Erythroblast (primary cell): ENCODE measurements at places on chromosomes 16 and 17.

- DNase-seq: peak; percentile 51
These were observed 716 bp downstream of the TMEM94 start for GRCh38 chr17:75457047-75457654.

DNA sequence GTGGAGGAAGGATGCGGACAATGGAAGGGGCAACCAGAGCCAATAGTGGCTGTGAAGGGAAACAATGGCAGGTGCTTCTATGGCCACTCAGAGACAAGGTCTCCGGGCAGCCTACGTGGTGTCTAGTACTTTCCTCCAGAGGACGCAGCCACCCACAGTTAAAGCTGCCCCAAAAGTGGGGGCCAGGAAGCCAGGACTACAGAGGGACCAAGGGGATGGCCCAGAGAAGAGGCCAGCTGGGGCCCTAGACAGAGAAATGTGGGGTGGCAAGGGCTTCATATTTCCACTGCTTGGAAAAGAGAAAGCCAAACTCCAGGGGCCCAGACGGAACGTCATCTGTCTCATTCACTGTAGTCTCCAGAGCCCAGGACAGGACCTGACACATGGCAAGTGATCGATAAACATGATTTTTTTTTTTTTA lies 837 bp upstream of the PER1 start:
- no peak for DNase-seq

GRCh38 chr17:29645515-29646051 lies 22.9 kb upstream of the CORO6 start:
- DNase-seq: no peak

DNA sequence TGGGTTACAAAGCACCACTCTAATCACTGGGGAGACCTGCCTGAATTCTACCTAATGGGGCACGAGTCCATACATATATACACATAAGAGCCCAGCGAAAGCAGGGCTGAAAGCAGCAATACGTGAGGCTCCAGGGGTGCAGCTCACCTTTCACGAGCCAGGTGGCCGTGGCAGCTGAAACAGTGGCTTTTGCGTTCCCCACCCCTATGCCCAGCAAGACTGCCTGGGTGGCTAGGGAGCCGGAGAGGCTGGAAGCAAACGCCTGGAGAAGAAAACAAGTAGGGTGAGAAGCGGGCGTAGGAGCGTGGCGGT lies 618 bp downstream of the RUSF1 start:
- no peak for DNase-seq

GRCh38 chr17:13030459-13031300 lies 12.9 kb upstream of the ELAC2 start:
- peak; percentile 62 for DNase-seq

GRCh38 chr17:56815711-56816110 lies 18.0 kb downstream of the C17orf67 start:
- DNase-seq: no peak

- no peak for DNase-seq
These were observed 17.9 kb upstream of the ALOX15B start for GRCh38 chr17:8020776-8021564.

GRCh38 chr16:66608241-66609138 lies 4.0 kb downstream of the CMTM3 start:
- peak; percentile 83 for DNase-seq

DNA sequence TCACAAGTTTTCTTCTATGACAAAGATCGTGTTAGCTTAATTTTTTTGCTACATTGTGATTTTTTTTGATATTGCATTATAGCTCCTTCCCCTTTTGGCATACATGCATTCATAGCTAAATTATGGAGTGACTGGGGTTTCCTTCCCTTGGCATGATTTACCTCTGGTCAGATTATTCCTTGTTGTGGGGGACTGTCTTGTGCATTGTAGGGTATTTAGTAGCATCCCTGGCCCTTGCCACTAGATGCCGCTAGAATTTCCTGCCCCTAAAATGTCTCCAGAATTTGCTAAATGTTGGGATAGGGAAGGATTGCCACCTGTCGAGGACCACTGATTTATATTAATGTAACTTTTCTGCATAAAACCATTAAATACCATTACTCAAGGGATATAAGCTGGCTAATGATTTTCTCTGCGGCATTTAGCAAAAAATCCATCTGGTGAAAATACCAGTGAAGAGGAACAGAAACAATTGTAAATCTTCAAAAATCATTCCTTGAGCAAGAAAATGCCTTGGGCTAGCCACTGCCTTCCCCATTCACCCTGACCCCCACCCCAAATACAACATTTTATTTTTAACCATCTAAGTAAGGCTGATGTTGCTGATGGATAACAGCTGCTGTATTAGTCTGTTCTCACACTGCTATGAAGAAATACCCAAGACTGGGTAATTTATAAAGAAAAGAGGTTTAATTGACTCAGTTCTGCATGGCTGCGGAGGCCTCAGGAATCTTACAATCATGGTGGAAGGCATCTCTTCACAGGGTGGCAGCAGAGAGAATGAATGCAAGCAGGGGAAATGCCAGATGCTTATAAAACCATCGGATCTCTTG lies 195.2 kb downstream of the MAP2K6 start:
- peak; percentile 12 for DNase-seq

DNA sequence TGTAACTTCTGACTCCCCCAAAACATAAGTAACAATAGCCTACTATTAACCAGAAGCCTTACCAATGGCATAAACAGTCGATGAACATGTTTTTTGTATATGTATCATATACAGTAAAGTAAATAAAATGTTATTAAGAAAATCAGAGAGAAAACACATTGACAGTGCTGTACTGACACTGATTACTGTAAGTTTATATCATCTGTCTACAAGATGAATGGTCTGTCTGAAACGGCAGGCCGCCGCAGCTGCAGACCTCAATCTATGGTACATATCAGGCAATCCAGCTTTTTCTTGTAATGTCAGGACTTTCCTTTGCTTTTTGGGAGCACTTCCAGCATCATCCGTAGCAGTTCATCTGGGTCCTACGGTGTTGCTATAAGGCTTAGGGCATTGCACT lies 44.2 kb upstream of the RPH3AL start:
- DNase-seq: no peak

DNA sequence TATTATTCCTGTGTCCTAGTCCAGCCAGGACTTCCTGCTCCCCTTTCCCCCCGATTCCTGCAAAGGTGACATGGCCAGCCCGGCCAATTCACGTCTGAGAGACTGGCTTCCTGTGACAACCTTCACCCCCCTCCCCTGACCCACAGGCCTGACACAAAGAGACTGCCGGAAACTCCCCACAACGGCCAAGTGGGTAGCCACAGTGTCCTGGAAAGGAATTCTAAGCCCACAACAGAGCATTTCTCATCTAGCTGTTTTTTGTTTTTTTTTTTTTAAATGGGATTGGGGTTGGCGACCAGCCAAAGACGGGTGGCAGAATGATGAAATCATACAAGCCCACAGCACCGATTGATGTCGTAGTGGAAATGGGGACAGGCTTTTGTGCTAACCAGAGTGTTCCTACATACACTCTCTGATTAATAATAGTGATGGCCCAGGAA lies 2.8 kb upstream of the XAF1 start:
- no peak for DNase-seq

DNA sequence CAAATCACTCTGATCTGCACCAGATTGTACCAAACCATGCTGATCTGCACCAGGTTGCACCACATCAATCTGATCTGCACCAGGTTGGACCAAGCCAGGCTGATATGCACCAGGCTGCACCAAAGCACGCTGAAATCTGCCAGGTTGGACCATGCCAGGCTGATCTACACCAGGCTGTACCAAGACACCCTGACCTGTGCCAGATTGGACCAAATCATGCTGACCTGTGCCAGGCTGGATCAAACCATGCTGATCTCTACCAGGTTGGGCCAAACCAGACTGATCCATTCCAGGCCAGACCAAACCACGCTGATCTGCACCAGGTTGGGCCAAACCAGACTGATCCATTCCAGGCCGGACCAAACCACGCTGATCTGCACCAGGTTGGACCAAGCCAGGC lies 15.5 kb downstream of the QRICH2 start:
- DNase-seq: no peak

DNA sequence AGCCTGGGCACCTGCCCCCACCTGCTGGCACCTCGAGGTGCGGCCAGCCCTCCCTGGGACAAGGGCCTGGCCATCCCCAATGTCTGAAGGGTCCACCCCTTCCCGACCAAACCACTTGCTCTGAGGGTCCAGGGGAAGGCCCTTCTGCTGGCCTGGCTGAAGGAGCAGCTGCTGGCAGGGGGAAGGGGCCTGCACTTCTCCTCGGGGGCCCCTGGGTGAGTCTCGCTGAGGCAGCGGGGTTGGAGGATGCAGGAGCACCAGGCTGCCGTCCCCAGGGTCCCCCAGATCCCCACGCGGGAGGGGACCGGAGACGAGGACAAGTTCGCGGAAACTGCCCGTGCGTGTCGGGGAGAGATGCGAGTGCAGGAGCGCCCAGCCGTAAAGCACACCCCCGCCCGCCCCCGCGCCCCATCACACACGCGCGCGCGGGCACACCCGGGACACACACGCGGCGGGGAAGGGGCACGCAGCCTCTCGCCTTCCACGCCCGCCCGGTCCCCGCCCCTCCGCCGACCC lies 725 bp upstream of the CACNA1H start:
- peak; percentile 32 for DNase-seq

DNA sequence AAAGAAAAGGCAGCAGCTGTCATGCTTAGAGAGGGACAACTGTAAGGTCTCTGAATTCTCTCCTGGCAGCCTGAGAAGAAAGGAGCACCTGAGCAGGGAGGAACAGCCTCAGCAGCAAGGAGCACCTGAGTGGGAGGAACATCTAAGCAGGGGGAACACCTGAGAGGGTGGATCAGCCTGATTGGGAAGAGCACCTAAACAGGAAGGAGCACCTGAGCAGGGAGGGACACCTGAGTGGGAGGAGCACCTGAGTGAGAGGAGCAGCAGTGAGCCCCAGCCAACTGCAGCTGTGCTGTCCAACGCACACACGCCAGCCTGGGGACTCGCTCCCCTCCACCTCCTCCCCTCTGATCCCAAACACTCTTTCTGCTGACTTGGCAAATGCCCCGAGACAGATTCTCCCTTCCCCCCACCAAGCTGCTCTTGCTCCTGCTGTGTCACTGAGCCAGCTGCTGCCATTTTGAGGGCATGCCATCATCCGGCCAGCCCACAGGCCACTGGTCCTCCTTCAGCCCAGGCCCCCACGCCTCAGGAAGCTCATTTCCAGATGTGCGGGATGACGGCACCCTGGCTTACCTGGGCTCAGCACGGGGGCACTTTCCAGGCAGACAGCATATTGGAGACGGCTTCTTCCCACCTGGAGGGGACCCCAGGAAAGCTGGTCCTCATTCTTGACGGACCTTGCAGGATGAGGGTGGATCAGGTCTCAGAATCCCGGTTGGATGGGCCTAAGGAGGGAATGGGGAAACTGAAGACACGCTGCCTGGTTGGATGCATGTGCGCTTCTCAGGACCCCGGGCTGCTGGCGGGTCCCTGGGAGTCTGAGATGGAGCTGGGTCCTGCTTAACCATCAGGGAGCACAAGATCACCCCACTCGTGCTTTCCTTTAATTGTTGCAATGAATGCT lies 57.7 kb upstream of the RBFOX3 start:
- DNase-seq: no peak

DNA sequence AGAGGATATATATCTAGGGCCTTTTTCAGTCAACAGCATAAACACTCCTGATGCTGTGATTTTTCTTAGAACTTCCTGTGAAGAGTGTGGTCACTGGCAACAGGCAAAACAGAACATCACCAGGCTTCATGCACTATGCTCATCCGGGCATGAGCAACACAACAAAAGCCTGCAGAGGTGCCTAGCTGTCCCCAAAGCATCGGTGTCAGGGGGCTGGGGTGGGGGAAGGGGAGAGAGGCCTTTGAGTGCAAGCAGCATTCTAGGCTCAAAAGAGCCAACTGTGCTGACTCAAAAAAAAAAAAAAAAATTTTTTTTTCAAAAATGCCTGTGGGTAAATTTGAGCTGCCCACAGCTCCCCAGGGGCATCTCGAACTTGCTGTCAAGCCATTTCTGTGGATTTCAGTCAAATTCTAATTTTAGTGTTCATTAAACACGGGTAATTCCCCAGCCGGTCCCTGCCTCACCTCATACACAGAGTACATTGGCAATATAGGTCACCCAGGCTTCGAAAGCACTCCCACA lies 194.6 kb upstream of the DYNLRB2 start:
- no peak for DNase-seq

DNA sequence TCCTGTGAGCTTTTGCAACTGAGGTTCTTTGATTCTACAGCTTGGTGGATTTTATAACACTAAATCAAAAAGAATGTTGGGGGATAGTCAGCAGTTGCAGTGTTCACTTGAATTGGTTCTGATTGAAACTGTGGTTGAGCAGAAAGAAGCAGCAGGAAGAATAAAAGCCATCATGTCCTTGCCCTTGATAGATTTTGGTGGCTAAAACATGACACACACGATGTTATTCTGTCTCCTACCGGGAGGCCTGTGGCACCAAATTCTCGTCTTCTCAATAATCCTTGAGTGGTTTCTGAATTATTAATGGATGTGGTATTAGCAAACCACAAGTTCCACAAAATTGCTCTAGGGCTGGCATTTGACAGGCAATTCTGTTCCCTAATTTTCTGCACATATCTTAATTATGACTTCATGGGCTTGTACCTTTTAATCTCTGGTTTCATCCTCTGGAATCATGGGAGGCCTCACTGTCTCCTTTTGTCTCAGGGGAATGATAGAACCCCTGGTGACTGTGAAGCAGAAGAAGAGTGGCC lies 338.2 kb downstream of the SNX29 start:
- no peak for DNase-seq

GRCh38 chr17:58364270-58364942 lies 12.4 kb upstream of the SUPT4H1 start:
- peak; percentile 56 for DNase-seq

DNA sequence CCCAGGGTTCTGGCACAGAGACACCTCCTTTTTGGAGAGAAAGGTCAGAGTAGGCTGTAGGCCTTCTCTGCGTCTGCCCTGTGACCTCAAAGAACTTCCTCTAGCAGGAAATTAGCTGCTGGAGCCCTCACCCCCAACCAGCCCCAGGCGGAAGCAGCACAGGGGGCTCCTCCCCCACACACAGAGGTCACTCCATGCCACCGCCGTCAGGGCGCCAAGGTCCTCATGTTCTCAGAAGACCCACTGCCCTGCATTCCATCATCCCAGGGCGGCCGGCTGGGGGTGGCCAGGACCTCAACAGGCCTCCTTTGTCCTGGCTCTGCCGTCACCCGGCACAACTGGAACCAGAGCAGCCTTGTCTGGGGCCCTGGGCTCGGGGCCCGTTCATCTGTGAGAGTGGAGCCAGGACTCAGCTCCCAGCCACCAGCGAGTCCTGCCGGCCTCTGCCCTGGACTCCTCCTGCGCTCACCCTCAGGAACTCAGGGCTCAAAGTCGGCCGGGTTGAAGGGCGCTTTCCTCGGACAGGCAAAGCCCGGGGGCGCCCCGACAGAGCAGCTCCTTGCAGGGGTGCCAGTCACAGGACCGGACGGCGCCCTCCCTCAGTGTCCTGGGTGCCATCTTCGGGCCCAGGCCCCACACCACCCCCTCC lies 1.2 kb downstream of the TMC6 start:
- DNase-seq: peak; percentile 66

GRCh38 chr16:8645831-8646230 lies 24.3 kb downstream of the METTL22 start:
- no peak for DNase-seq

DNA sequence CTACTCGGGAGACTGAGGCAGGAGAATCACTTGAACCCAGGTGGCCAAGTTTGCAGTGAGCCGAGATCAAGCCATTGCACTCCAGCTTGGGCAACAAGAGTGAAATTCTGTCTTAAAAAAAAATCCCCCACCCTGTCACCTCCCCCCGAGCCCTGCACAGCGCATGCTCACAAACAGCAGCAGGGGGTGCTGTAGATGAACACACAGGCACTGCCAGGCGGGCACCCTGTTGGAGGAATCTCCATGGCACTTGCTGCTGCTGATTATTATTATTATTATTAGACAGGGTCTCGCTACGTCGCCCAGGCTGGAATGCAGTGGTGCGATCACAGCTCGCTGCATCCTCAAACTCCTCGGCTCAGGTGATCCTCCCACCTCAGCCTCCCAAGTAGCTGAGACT lies 24.6 kb downstream of the FZD2 start:
- peak; percentile 11 for DNase-seq
